Mucosa of gallbladder (tissue), 1 donor: ENCODE measurements at places on chromosomes 1 and 21. TPM values are rescaled to one million over a fixed set of nuclear protein-coding genes. Genes with fewer than 3 reads are reported as not detected.
A peak's percentile ranks its signal among the peaks of the same experiment; 100 is the strongest.

GRCh38 chr1:180778782-180779398, 133.8 kb upstream of the KIAA1614 start:
- no peak for DNase-seq

GRCh38 chr21:36610201-36610600, 88.7 kb upstream of the SIM2 start:
- DNase-seq: no peak

GRCh38 chr21:34844924-34845238, 176.1 kb downstream of the CLIC6 start:
- no peak for DNase-seq

DNA sequence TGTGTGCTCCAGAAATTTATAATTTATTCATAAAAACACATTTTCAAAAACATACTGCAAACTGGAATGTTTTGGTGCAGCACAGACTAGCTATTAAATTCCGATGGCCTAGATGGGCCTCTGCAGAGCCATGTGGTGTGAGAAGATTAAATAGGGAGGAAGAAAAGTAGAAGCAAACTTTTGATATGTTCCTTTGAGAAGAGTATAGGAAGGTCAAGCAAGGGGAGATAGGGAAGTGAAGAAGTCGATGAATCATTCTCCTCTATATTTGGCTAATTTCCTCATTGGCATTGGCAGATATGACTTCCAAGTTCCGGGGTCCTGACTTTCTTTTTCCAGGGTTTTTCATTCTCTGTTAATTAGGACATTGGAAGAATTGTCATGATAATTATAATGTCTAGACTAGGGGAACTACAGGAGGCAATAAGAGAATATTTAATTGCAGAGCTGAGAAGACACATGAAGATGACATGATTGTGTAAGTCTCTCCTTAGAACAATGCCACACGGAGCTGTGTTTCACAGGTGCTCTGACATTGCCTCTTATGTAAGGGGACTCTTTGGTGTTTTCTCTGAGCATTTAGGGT, 19.3 kb upstream of the ZNF326 start:
- no peak for DNase-seq

- no peak for DNase-seq
Measured at GRCh38 chr1:180930687-180931086, 18.0 kb downstream of the KIAA1614 start.

DNA sequence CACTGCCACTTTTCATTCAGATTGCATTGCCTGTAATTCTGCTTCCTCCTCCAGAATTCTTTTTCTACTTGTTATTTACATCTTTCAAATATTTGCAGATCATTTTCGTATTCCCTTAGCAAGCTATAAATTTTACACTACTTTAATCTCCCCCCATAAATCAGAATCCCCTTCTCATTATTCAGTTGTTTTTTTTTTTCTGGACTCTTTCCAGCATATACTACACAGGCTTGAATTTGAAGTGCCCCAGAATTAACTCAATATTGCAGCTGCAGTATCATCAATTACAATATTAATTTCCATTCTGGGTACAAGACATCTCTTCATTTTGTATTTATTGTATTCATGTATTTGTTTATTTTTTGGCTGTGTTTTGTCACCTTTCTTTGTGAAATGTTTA, 1494.3 kb downstream of the AMY1C start:
- DNase-seq: no peak

DNA sequence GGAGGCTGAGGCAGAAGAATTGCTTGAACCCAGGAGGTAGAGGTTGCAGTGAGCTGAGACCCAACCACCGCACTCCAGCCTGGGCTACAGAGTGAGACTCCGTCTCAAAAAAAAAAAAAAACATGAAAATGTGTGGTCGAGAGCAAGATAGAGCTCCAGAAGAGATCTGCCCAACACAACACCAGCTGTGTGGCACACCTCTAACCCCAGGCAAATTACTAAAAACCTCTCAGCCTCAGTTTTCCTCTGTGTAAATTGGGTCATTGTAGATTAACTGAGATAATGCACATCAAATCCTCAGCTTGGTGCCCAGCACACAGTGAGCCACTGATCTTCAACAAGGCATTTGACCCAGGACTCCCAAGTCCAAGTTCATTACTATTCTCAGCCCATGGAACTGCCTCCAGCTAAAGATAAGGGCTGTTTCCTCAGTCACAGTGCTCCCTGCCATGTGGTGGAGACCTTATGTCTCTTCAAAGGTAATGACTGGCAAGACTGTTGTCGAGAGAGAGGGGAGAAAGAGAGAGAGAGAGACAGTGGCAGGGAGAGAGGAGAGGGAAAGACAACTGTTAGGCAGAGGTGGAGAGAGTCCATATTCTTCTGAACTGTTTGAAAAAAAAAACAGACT, 58.1 kb downstream of the PTP4A2 start:
- DNase-seq: no peak

DNA sequence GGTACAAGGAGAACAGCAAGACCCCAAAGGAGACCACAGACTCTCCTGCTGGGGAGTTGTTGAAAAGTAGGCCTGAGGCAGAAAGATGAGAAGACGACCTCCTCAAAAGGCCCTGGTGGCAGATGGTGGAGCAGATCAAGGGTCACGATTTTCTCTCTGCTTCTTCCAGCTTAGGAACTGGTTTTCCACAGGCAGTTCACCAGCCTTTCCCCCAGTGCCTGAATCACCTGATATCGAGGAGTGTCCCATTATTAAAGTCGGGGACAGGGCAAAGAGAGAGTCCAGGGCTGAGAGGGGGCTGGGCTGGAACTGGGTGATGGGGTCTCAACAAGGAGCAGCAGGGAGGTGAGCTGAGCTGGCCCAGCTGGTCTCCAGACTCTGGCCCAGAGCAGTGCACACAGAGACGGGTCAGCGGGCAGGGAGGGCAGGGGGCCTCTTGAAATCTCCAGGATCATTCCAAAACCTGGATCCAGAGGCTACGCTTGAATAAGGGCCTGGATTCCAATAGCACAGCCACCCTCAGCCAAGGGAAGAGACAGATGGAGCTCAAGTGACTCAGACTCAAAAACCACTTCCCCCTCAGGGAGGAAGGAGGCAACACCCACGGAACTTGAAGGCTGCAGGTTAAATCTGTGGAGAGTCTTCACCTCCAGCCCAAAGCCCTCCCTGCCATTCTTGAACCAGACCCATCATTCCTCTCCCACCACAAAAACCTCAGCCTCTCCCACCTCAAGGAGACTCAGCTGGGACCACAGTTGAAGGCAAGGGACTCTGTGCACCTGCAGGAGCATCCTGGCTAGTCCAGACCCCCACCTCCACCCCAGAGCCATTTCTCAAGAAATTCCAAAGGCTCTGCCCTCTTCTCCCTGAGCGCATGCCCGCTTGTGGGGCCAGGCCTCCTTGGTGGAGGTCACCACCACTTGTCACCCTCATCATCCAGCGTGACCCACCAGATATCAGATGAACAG, at the start of gene S100A5:
Gene S100A5 (minus strand): TSS at position 541 of the 968 bp plus-strand sequence. CDS start 743 bp downstream, outside the sequence.
- no peak for DNase-seq

NUP210L gene
- 0.06 TPM for total RNA-seq

TNN gene
- total RNA-seq: 3.6 TPM

AGMAT gene
- 2.8 TPM for total RNA-seq

DNA sequence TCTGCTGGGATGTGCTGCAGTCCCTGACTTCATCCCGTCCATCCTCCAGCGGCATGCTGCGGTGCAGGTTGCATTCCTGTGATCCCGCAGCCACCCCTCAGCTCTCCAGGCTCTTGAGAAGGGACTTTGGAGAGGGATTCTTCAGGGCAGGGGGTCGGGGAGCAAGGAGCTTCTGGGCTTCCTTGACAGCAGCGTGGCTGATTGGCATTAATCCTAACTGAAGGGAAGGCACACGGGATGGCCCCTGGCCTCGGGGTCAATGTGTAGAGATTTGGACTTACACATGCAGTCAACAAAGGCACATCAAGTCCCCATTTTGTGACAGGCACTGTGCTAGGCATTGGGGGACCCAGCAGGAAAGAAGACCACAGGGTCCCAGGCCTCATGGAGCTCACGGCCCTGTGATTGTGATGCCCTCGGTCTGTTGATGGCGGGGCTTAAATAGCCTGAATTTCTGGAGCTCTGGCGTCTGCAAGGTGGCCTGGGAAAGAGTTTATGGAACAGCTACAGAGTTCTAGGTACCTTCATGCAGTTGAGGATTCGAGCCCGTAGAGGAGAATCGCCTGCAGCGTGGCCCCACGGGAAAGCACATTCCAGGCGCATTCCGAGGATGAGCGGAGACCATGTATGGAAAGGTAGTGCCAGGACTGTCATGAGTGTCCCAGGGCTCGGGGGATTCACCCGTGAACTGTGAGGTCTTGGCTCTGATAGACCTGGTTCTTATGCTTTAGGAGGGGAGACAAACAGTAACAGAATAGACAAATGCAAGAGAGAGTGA, 20.1 kb downstream of the PSEN2 start:
- DNase-seq: no peak

- no peak for DNase-seq
Measured at GRCh38 chr1:110620686-110621085, 14.5 kb upstream of the KCNA2 start.

GRCh38 chr1:180230791-180231505, 884 bp downstream of the LHX4 start:
- DNase-seq: no peak

PLA2G2D gene
- not detected for total RNA-seq

DNA sequence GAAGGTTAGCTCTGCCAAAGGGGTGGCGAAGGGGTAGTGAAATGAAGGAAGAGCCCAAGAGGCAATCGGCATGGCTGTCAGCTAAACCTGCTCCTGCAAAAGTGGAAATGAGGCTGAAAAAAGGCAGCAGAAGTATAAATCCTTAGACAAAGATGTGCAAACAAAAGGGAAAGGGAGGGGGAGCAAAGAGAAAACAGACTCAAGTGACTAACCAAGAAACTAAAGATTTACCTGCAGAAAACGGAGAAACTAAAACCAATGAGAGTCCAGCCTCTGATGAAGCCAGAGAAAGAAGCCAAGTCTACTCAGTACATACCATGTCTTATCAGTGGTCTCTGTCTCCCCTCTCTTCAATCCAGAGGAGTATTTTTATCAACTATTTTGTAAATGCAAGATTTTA, 25.4 kb downstream of the SCAF4 start:
- DNase-seq: no peak

GRCh38 chr1:110018396-110018795, 16.0 kb upstream of the STRIP1 start:
- no peak for DNase-seq

DNA sequence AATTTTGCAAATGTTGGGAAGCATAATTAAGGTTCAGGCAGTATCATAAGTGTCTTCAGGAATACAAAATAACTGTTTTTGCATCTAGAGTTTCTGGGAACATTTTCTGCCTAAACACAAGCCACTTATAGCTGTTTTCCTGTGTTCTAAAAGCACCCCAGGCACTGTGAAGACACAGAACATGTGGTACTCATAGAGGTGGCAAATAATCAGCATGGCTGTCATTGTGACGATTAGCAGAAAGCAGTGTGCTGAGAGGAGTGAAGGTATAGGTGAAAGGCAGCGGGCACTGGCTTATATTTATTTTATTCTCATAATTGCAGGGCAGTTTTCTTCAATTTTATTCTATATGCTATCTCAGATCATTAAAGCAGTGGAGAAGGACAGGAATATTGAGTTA, 119.6 kb downstream of the LRRC53 start:
- DNase-seq: no peak

DNA sequence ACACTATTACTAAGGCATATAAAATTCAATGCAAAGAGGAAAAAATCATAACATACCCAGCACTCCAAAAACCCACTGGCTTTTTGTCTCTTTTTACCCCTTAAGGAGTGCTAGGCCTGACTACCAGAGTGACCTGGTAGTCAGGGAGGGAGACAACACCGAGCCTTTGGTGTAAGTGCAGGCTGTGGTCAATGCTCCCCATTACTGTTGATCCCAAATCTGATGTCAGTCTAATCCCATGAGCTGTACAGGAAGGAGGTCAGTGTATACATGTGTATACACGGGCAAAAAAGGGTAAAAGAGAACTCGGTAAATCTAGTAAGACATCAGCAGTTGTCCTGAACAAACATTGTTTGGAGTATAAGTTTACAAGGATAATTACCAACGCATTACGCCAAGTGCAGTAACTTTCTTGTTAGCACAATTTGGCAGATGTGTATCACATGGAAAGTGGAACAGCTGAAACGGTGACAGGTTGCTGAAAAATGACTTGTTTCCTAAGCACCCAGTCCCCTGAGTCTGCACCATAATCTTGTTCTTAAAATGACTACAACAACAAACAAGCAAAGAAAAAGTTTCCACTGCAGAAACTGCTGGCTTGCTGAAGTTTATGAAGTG, 217.9 kb downstream of the KCNH1 start:
- no peak for DNase-seq

NMNAT2 gene
- total RNA-seq: 16.9 TPM

DNA sequence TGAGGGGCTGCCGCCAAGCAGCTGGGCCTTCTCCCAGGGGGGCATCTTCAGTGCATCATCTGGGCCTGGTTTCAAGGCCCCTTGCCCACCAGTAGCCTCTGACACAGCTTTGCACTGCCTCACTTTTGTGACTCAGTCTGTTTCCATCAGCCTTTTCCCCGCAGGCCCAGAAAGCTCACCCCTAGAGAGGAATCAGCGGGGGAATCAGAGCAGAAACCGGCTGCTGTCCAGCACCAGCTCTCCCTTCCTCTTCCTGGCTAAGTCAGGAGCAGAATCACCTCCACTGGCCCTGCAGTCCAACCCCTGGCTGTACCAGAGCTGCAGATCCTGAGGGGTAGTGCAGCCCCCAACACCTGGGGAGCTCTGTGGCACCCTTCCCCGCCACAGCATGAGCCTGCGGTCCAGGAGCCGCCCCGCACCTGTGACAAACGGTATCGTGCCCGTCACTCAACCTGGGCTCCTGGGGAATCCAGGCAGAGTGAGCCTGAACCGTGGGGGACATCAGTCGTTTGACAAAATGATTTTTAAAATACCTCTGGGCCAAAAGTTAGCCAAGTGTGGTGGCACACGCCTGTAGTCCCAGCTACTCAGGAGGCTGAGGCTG, 83.3 kb upstream of the TMEM51 start:
- DNase-seq: no peak

SYPL2 gene
- total RNA-seq: 3.1 TPM

CD1D gene
- 7.2 TPM for total RNA-seq

DNA sequence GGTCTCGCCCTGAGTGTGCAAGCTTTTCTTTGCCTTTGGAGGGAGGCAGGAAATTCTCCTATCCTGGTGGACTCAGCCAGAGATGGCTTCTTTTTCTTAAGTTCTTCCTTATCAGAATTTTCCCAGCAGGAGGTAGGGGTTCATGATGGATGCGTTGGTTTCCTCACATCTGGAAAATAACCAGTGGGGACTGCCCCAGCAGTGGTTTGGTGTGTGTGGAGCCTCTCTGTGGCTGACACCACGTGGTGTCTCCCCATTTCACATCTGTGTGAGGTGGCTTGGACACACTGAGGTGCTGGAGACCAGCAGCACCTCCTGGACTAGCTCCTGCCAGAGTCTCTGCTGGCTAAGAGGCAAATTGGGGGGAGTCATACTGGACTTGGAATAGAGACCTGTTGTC, 32.6 kb downstream of the B3GALT5 start:
- peak; percentile 8 for DNase-seq

GRCh38 chr21:41217671-41218385, 49.9 kb downstream of the BACE2 start:
- peak; percentile 47 for DNase-seq

- DNase-seq: no peak
Measured at GRCh38 chr1:74266001-74266400, 30.8 kb downstream of the TNNI3K start.

- no peak for DNase-seq
Measured at GRCh38 chr1:174074757-174075156, 52.6 kb upstream of the RC3H1 start.

- DNase-seq: no peak
Measured at GRCh38 chr1:207389728-207390464, 64.2 kb upstream of the CR2 start.

GRCh38 chr1:87685311-87686135, 356.8 kb downstream of the LMO4 start:
- no peak for DNase-seq

ELAPOR1 gene
- 127 TPM for total RNA-seq

ATPAF1 gene
- 60.5 TPM for total RNA-seq
